ENCODE measurements at places on chromosomes 6 and 20.

DNA sequence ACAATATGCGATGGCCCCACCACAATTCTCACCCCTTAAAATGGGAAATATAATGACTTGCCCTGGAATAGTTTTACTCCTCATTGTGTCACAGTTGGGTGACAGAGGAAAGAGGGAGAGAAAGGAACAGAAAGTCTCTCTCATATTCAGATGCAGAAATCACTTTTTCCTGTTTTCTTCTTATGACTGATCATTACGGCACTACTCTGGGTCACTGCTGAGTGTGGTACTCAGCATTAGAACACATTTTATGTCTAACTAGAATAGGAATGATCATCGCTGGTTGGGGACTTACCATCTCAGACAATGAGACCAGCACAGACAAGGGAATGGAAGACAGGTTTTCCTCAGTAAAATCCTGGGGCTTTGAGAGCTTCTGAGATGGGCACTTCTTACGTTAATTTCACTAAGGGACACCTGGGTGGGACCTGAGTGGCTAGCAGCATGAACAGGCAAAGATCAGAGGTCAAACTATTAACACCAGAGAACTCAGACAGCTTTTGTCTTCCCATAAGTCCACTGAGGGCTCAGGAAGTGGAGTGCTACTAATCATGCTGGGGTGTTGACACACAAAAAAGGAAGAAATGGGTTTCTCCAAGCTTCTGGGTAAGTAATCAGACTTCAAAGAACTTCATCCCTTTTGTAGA, 54.9 kb upstream of the ARHGAP18 start:
- DNase-seq, result no peak

DNA sequence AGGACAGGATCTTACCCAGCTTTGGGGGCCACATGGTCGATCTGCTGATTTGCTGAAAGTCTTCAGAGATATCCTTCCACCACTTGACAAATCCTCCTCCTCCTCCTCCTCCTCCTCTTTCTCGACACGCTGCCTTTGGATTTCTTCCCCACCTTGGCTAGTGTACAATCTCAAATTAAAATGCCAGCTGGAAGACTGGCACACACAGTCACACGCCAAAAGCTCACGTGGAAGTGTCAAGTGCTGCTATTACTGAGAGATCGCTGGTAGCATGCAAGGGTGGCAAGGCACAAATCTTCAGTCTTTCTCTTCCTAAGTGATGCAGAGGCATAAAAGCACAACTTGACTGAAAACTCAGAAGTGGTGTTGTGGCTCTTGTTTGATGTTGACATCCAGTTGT, 35.3 kb downstream of the GPR6 start:
- DNase-seq, result no peak

GRCh38 chr6:139871803-139872510, 497.5 kb upstream of the CITED2 start:
- no peak for DNase-seq

DNA sequence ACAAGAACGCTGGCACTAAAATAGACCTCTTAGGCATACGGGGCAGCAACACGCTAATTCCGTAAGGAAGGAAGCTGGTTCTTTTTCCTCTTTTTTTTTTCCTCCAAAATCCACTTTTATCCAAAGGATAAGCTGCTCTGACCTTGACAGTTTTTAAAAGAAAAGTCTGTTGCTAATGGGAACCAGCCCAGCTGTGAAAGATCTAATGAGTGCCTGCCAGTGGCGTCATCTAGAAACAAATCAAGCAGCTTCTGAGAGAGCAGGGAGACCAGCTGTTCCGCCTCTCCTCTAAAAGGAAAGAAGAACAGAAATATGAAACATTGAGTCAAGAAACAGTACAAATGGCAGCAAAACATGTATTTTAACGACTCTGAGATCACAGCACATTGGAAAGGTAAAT, 78.6 kb downstream of the FAXC start:
- DNase-seq, result no peak

- no peak for DNase-seq
Observed at GRCh38 chr6:135211306-135211702, 30.2 kb downstream of the MYB start.

All from bone marrow (tissue), 2 donors.